Memory B cell (primary cell): ENCODE measurements at places on chromosomes 4 and X.

GRCh38 chr4:139898293-139898692, 232.7 kb downstream of the MGST2 start:
- no peaks in the 10 kb centered on the region for H3K36me3 ChIP-seq
- no peak overlapping the region for H3K27ac ChIP-seq
- H3K4me3 ChIP-seq = no peak overlapping the region
- no peaks in the 10 kb centered on the region for H3K4me1 ChIP-seq

DNA sequence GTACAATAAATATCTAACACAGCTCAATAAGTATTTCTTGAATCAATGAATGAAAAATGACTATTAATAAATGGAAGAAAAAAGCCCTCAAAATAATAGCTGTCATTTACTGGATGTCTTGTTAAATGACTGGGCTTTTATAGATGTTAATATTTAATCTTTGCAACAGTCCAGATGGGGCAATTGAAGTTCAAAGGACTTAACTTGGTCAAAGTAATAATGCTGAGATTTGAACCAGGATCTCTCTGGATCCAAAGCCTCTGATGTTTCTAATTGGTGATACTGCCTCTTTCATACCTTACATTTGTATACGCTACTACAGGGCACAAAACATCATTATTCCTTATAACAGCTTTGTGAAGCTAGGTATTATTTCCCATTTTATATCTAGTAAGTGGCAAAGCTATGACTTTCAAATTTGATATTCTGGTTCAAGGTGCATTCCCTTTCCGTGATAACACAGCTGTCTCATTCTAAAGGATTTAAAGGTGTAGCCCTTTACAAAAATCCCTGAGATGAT, 72.6 kb downstream of the DCK start:
- no peak overlapping the region for H3K4me3 ChIP-seq
- no peak for DNase-seq
- no peaks in the 10 kb centered on the region for H3K36me3 ChIP-seq
- no peak overlapping the region for H3K27ac ChIP-seq
- no peaks in the 10 kb centered on the region for H3K27me3 ChIP-seq

- no peak overlapping the region for H3K27ac ChIP-seq
- no peaks in the 10 kb centered on the region for H3K36me3 ChIP-seq
- H3K4me1 ChIP-seq = no peaks in the 10 kb centered on the region
- H3K4me3 ChIP-seq = no peak overlapping the region
Observed at GRCh38 chr4:67394879-67395278, 150.4 kb downstream of the CENPC start.

DNA sequence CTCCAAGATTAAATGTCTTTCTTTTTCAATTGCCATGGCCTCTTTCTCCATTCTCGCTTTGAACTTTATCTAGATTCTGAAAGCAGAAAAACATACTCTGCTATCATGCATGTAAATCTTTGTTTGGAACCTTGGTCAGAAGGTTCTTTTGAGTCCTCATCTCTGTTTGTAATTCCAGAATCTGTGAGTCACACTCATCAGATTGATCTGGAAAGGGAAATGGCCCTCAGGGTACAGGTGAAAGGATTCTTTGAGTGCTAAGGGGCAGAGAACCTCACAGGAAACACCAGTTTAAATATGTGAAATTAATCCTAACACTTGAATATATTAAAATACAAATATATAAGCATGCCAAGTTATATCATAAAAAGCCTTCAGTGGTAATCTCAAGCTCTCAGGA, 211.0 kb upstream of the ADGRL3 start:
- H3K27me3 ChIP-seq = no peaks in the 10 kb centered on the region
- H3K4me1 ChIP-seq = no peaks in the 10 kb centered on the region
- no peak overlapping the region for H3K4me3 ChIP-seq
- H3K36me3 ChIP-seq = no peaks in the 10 kb centered on the region
- DNase-seq = no peak
- no peak overlapping the region for H3K27ac ChIP-seq

GRCh38 chr4:184250795-184251669, 33.4 kb upstream of the ENPP6 start:
- no peak overlapping the region for H3K4me3 ChIP-seq
- no peaks in the 10 kb centered on the region for H3K36me3 ChIP-seq
- H3K27ac ChIP-seq = no peak overlapping the region
- peaks cover 2% of the 10 kb centered on the region for H3K27me3 ChIP-seq

DNA sequence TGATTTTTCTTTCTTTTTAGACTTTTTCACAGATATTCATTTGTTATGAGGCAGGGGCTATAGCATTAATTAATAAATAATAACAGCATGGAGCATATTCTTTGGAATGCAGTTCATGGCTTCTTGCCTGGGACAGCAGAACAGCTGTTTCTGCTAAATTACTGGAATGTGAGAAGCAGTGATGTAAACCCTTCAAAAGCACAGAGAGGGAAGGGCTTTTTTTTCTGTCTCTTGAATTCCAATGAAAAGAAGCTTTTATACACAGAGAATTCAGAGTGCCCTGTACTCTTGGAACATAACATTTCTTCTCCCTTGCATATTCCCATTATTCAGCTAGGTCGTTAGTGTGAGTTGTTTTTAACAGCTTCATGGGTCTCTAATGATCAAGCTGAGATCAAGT, 28.5 kb upstream of the ANK2 start:
- H3K27me3 ChIP-seq = peaks cover 4% of the 10 kb centered on the region
- no peak overlapping the region for H3K27ac ChIP-seq
- no peak for DNase-seq
- H3K4me1 ChIP-seq = no peaks in the 10 kb centered on the region

- H3K27ac ChIP-seq = no peak overlapping the region
- no peaks in the 10 kb centered on the region for H3K4me1 ChIP-seq
- H3K4me3 ChIP-seq = no peak overlapping the region
- H3K27me3 ChIP-seq = no peaks in the 10 kb centered on the region
- no peak for DNase-seq
Observed at GRCh38 chr4:122548452-122548851, 72.4 kb downstream of the IL21 start.

GRCh38 chr4:97953171-97953941, 189.9 kb downstream of the STPG2 start:
- H3K27ac ChIP-seq = no peak overlapping the region
- peaks cover 2% of the 10 kb centered on the region for H3K36me3 ChIP-seq
- H3K4me3 ChIP-seq = no peak overlapping the region
- no peak for DNase-seq
- no peaks in the 10 kb centered on the region for H3K27me3 ChIP-seq

DNA sequence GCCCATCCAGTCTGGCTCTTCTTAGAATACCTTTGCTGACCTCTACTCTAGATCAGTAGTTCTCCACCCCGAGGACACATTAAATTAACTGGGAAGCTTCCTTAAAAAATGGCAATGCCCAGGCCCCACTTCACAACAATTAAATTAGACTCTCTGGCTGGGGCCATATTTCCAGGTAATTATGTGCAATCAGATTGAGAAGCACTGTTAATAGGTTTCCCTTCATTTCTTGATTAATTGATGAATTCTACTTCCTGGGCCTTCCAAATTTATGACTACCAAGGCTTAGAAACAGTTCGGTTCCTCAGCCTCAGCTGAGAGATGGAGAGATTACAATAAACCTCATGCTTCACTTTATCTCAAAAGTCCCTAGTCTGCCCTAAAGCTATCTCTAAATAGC, 71.7 kb upstream of the LIMCH1 start:
- H3K27me3 ChIP-seq = peaks cover 5% of the 10 kb centered on the region
- no peaks in the 10 kb centered on the region for H3K36me3 ChIP-seq
- no peak overlapping the region for H3K27ac ChIP-seq

DNA sequence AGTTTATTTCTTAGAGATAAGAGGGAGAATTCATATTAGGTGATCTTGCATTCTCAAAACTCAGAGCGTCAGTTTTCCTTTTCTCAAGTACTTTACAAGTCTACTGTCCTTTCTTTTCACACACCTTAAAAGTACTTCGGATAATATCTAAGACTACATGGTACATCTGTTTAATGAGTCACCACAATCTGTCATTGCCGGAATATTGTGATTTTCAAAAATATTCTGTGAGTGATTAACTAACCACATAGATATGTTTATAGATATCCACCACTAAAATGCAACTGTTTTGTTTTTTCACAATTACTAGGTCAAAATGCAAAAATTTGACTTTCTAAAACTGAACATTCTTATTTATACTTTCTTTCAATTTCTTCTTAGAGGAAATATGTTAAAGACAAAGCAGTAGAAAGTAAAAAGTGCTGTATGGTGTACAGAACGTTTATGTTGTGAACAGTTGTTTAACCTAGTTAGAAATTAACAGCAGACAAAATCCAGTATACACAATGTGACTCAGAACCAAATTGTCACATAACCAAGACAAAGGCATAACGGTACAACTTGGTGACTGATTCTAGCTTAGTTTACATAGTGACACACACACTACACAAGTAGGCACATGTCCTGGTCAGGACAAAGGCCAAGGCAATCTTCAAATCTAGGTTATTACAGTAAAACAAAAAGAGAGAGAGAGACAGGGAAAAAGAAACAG, 482.9 kb downstream of the NAF1 start:
- H3K27me3 ChIP-seq = peaks cover 2% of the 10 kb centered on the region
- no peak for DNase-seq
- H3K36me3 ChIP-seq = no peaks in the 10 kb centered on the region

- peaks cover 3% of the 10 kb centered on the region for H3K4me1 ChIP-seq
- DNase-seq = no peak
- no peak overlapping the region for H3K4me3 ChIP-seq
- H3K27ac ChIP-seq = no peak overlapping the region
- no peaks in the 10 kb centered on the region for H3K36me3 ChIP-seq
Observed at GRCh38 chrX:44060221-44060620, 87.0 kb upstream of the NDP start.

GRCh38 chrX:119971184-119971583, 27.6 kb upstream of the NKAP start:
- DNase-seq = no peak
- H3K27me3 ChIP-seq = no peaks in the 10 kb centered on the region
- H3K4me3 ChIP-seq = no peak overlapping the region

DNA sequence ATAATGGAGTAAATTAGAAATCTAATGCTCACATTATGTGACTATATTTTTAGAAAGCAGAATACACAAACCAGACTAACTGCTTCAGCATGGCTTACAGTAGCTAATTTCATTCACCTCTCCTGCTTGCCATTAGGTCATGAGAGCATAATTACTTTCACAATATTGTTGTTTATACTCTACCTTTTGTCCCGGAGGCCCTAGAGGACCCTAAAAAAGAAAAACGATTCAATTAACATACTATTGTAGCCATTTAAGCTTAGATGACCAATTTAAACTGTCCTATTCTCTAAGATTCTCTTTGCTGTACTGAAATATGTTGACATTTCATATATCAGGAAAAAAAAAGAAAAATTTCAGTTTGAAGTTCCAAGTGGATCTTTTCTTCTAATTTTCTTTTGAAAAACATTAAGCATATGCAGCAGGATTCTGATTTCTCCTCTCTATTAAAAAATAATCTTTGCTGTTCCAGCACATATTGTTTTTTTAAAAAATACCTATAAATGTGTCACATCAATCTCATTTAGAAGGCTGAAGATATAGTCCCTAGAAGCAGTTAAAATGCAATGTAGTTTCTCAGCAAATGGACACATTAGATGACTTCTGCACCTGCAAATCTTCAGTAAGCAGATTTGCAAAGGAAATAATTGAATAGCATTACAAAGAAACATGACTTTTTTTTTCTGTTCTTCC, 157.7 kb upstream of the ETNPPL start:
- H3K4me3 ChIP-seq = no peak overlapping the region
- no peaks in the 10 kb centered on the region for H3K4me1 ChIP-seq
- no peak for DNase-seq
- no peaks in the 10 kb centered on the region for H3K36me3 ChIP-seq
- no peak overlapping the region for H3K27ac ChIP-seq
- no peaks in the 10 kb centered on the region for H3K27me3 ChIP-seq

DNA sequence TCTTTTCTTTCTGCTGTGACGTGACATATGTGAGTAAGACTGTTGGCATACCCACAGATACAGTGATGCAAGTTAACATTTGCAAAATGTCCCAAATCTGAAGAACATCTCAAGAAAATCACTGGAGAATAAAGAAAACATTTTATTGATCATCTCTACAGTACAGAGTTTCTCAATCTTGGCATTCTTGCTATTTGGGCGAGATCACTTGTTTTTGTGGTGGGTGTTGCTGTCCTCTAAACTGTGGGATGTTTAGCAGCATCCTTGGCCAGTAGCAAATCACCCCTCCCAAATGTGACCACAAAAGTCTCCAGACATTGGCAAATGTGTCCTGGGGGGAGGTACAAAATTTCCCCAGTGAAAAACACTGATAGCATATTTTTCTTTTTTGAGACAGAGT, 28.8 kb downstream of the AMELX start:
- no peaks in the 10 kb centered on the region for H3K36me3 ChIP-seq
- no peak overlapping the region for H3K4me3 ChIP-seq
- no peak overlapping the region for H3K27ac ChIP-seq
- no peaks in the 10 kb centered on the region for H3K4me1 ChIP-seq

DNA sequence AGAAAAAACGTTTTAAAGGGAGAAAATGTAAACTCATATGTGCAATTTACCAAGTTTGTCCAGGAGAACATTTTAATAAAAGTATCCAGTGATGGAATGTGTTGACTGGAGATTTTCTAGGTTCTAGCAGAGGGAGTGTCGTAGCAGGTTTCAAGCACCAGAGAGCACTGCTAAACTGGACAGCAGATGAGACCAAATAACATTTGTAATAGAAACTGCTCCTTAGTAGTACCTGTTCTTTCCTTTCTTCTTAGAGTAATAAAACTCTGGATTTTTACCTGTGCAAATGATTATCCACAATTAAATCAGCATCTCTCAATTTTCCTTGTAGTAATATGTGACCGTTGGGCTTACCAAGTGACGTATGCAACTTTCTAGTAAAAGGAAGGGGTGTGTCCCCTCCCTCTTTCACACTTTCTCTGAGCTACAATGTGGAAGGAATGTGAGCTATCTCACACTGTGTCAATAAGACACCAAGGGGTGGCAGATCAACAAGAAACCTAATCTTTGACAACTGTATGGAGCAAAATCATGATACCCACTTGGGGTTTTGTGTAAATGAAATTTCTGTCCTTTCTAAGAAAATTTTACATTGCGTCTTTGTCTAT, 9.5 kb downstream of the HPGDS start:
- no peaks in the 10 kb centered on the region for H3K36me3 ChIP-seq
- DNase-seq = no peak
- H3K27ac ChIP-seq = no peak overlapping the region
- no peaks in the 10 kb centered on the region for H3K4me1 ChIP-seq
- H3K4me3 ChIP-seq = no peak overlapping the region
- H3K27me3 ChIP-seq = peaks cover 5% of the 10 kb centered on the region

- H3K36me3 ChIP-seq = no peaks in the 10 kb centered on the region
- no peak overlapping the region for H3K4me3 ChIP-seq
Observed at GRCh38 chrX:12443534-12444098, 305.3 kb downstream of the FRMPD4 start.

- no peak overlapping the region for H3K4me3 ChIP-seq
- peaks cover 1% of the 10 kb centered on the region for H3K4me1 ChIP-seq
- no peak for DNase-seq
- no peak overlapping the region for H3K27ac ChIP-seq
- H3K27me3 ChIP-seq = no peaks in the 10 kb centered on the region
- no peaks in the 10 kb centered on the region for H3K36me3 ChIP-seq
Observed at GRCh38 chrX:23936180-23936579, 28.4 kb downstream of the CXorf58 start.

GRCh38 chr4:20192736-20193135, 59.0 kb upstream of the SLIT2 start:
- H3K4me1 ChIP-seq = no peaks in the 10 kb centered on the region
- H3K27ac ChIP-seq = no peak overlapping the region
- H3K36me3 ChIP-seq = no peaks in the 10 kb centered on the region

- H3K4me1 ChIP-seq = no peaks in the 10 kb centered on the region
- no peak for DNase-seq
- H3K27ac ChIP-seq = no peak overlapping the region
- H3K36me3 ChIP-seq = no peaks in the 10 kb centered on the region
- H3K4me3 ChIP-seq = no peak overlapping the region
Observed at GRCh38 chr4:155094201-155094820, 114.1 kb upstream of the NPY2R start.
